ENCODE measurements at places on chromosomes 1 and 21. TPM values are rescaled to one million over a fixed set of nuclear protein-coding genes. Genes with fewer than 3 reads are reported as not detected.

DNA sequence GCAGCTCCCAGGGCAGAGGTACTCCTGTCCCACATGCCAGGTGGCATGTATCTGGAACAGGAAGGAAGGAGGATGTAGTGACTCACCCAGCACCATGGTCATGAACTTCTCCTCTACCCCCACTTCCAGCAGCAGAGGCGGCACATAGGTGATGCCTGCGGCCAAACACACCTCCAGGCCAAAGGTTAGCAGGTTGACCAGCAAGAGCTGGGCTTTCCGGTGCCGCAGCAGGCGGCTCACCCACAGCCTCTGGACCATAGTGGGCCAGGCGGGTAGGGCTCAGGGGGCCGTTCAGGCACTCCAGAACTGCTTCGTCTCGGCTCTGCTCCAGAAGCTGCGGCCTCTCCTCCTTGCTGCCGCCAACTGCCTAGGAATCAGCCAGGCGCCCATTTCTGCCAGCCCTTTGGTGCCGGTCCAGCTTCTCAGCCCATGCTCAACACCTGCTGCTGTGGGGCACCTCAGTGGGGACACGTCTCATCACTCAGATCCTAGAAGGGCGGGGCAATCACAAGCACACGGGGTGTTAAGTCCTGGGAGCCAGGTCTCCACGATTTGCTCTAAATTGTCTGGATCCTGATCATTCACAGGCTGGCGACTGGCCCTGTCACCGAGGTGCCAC, 15.8 kb downstream of the SLC45A3 start:
- DNase-seq = no peak

GRCh38 chr1:29237852-29238619, 1.7 kb downstream of the PTPRU start:
- no peak for DNase-seq

TSSK3 gene
- total RNA-seq = not detected

IL10 gene
- total RNA-seq = not detected

TAF1A gene
- 15.3 TPM for total RNA-seq

CELA2A gene
- not detected for total RNA-seq

GRCh38 chr21:35138665-35139381, 89.7 kb upstream of the RUNX1 start:
- DNase-seq = peak; percentile 94

- no peak for DNase-seq
Observed at GRCh38 chr21:25944672-25945213, 210.0 kb downstream of the GABPA start.

DISC1 gene
- total RNA-seq = 3.7 TPM

GRCh38 chr1:186636786-186637185, 43.4 kb downstream of the PTGS2 start:
- no peak for DNase-seq

DNA sequence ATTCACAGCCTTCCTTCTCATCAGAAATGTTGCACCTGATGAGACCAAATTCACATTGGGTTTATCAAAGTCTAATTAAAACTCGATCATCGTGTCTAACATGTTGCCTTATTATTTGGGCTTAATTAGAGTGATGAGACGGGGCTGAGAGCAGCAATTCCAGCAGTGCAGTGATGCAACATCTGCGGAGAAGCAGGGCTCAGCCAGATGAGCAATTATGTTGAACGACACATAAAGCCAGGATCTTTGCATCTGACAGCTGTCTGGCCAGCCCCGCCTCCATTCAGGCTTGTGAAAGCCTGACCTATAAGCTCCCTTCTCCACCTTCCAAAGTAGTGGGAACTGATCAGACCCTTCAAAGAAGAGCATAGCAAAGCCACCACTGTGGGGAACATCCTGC, 109.8 kb downstream of the C1orf94 start:
- no peak for DNase-seq

GRCh38 chr1:167746988-167747655, 25.3 kb downstream of the MPZL1 start:
- DNase-seq = no peak

DNA sequence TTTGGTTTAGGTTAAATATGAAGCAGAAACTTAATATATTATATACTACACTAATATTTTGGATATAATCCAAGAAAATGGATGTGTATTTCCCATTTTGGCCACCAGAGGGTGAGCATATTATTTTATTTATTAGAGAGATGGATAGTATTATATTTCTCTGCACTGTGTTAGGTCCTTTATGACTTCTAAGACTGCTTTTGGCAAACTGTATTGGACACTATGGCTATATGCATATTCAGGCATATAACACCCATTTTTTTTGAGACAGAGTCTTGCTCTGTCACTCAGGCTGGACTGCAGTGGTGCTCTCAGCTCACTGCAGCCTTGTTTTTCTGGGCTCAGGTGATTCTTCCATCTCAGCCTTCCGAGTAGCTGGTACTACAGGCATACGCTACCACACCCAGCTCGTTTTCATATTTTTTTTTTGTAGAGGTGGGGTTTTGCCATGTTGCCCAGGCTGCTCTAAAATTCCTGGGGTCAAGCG, 17.8 kb upstream of the PGM1 start:
- no peak for DNase-seq

- no peak for DNase-seq
Observed at GRCh38 chr1:109917768-109918606, 7.3 kb downstream of the CSF1 start.

- no peak for DNase-seq
Observed at GRCh38 chr1:208218237-208219097, 25.7 kb downstream of the PLXNA2 start.

DNA sequence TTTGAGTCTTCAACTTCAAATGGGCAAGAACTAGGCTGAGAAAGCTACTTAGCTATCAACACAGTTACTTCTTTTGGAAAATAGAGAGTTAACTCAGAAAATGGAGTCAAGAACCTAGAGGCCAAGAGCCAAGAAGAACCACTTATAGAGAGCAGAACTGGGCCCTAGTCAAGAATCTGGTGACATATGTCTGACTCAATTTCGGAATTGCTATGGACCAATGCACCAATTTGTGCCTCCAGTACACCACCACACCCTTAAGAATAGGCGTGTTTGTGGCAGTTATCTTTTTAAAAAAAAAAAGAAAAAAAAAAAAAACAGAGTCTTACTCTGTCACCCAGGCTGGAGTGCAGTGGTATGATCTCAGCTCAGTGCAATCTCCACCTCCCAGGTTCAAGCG, 7.8 kb downstream of the S100A2 start:
- no peak for DNase-seq

A3GALT2 gene
- not detected for total RNA-seq

C1QTNF12 gene
- 0.88 TPM for total RNA-seq

TMEM52 gene
- 0.92 TPM for total RNA-seq

DNA sequence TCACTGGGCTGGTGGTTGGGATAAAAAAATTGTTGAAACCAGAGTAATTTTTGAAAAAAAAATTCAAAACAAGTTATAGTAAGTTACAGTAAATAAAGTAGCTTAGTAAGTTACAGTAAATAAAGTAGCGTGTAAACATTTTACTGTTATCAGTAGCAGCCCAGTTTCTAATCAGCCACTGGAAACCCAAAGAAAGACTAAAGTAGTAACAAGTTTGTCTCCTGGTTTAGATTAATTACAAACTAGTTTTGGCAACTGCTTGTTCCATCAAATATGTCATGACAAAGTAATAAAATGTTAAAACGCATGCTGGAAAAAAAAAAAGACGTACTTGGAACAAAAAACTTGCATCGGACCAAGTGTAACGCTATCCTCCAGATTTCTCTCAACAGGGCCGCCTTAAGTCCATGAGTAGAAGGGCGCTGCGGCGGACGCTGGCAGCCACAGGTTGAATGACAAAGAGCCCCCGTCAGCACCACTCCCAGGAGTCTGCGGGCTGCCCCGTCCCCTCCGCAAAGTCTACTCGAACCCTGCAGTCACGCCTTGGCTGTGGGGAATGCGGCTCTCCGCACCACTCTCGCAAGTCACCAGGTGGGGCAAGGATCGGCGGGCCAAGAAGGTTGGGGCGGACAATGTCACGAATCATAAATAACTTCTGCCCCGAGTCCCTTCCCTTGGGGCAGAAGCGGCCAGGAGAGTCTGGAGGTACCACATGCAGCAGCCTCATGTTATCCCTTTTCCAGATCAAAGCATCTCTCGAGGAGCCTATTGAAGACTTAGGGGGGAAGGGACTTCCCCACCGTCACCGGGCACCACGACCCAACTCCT, 837 bp downstream of the SLC16A1 start:
- no peak for DNase-seq

TMIGD3 gene
- not detected for total RNA-seq

DNA sequence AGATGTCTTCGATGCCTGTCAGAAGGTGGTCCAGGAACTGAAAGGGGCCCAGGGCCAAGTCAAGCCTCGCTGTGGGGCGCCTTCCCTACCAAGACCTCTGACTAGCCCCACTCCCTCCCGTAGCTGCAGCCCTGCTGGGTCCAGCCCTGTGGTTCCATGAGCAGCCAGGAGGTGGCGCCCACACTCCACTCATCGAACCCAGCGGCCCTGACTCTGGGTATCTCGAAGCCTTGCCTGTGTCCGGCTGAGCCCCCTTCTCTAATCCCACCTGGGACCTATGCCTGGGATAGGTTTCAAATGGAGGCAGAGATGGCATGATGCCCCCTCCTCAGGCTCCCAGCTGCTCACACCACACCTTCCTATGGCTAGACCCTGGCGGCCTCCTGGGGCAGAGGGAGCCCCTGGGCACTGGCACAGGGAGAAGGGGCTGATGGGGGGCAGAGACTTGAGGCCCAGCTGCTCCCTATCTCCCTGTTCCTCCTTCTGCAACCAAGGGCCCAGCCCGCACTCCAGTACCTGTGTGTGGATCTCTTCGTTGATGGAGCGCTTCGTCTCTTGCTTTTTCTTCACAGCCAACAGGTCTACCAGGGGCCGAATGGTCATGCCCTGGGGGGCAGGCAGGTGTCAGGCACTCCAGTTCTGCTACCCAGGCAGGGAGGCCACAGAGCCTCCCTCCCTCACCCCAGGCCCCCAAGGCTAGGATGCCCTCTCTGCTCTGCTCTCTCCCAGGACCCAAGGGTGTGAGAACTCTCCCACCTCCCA, 52.0 kb downstream of the SLC9A1 start:
- no peak for DNase-seq

GRCh38 chr1:166390366-166391033, 223.7 kb upstream of the FAM78B start:
- DNase-seq = no peak

GRCh38 chr1:54815086-54815876, 14.2 kb upstream of the TTC22 start:
- no peak for DNase-seq
